ENCODE measurements at places on chromosomes 6 and 20.
A peak's percentile ranks its signal among the peaks of the same experiment; 100 is the strongest.

- DNase-seq = peak; percentile 23
Measured at GRCh38 chr6:2952557-2953095, 18.7 kb downstream of the SERPINB6 start.

- DNase-seq = no peak
Measured at GRCh38 chr6:125287718-125288117, 14.0 kb downstream of the HDDC2 start.

DNA sequence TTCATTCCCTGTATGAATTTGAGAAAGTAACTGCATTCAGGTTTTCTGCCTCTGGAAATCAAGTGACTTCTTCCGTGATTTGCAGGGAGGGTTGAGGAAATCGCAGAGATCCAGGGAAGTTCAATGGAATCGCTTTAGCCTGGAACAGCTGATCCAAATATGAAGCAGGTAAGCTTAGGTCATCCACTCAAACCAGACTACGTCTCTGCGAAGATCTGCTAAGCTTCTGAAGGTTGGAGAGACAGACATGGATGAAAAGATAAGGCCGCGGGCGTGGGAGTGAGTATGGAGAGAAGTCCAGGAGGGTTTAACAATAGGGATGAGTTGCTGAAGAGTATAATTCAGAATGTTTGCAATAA, 34.2 kb upstream of the BTN3A2 start:
- DNase-seq = peak; percentile 65

GRCh38 chr20:56995635-56996075, 270.8 kb downstream of the BMP7 start:
- peak; percentile 22 for DNase-seq

- no peak for DNase-seq
Measured at GRCh38 chr20:41111578-41111951, 25.8 kb upstream of the PLCG1 start.

DNA sequence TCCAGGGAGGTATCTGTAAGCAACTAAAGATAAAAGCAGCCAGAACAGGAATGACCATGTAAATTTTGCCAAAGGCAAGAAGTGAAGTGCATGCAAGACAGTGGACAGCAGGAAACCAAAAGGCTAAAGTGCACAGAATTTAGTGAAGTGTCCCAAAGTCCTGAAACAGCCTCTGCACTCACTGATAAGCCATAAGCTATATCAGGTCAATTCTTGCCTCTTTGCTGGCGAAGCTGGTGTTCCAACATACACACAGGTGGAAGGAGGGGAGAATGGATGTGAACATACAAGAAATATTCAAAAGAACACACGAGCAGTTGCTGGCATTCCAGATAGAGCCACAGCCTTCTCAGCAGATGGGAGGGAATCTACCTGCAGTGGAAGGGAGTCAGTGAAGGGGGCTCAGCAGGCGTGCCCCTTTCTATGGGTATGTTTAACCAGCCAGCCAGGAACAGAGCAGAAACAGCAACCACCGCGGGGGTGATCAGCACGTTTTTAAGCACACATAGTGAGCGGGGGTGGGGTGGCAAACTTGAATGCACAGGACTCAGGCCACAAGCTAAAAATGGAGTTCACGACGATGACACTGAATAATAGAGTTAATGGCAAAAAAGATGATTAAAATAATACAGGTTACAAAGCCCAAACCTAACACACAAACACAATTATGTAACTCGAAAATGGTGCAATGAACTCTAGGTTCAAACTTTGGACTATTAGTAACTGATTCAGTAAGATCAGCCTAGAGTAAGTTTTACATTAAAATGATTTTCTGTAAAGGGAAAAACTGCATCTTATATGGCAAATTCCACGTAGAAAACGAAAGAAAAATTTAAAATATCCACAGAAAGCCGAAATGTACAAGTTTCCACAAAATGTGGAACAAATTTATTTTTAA, 1.2 kb downstream of the ECI2 start:
- DNase-seq = no peak

DNA sequence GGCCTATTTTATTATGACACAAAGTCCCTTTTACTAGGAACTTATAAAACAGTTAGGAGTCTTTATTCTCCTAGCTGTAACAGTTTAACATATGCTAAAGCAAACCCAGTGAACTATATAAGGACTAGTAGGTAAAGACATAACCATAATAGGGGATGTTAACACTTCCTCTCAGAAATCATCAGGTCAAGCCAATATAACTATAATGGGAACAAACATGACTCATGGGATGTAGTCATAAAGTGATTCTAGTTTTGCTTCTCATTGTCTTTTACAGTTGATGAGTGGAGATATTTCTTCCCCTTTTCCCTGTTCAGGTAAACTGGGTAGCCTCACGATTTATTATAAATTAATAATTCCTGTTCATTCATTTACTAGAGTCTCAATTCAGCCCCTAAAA, 9.7 kb downstream of the PTCHD4 start:
- DNase-seq = no peak

DNA sequence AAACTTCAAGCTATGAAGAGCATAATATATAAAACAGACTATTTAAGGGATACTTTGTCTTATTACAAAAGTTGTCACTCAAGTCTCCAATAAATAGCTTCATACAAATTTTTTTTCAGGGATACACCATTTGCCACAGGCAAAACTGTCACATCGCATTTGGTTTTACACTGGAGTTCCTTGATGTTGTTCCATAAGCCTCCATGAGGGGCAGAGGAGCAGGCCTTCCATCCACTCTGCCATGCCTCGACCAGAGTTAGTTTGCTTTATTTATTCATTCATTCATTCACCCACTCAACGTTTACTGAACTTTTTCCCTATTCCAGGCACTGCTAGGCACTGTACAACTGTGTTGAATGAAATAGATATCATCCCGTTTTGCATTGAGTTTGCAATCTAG, 246.6 kb downstream of the PHF3 start:
- no peak for DNase-seq

- DNase-seq = no peak
Measured at GRCh38 chr6:143062551-143062950, 1.9 kb downstream of the AIG1 start.

DNA sequence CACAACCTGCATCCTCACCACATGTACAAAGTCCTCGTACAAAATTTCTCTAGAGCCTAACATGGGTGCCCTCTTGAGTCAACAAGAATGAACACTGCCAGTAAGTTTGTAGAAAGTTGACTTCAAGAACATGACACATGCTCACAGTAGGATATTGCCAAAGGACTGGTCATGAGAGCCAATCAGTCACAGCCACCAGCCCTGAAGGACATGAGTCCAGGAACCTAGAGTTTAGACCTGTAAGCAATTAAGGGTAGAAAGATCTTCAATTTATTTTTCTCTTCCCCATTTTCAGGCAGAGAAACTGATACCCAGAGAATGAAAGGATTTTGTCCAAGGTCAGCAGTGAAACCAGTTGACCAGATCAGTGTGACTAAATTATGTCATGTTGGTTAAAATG, 96.1 kb downstream of the MAFB start:
- no peak for DNase-seq

DNA sequence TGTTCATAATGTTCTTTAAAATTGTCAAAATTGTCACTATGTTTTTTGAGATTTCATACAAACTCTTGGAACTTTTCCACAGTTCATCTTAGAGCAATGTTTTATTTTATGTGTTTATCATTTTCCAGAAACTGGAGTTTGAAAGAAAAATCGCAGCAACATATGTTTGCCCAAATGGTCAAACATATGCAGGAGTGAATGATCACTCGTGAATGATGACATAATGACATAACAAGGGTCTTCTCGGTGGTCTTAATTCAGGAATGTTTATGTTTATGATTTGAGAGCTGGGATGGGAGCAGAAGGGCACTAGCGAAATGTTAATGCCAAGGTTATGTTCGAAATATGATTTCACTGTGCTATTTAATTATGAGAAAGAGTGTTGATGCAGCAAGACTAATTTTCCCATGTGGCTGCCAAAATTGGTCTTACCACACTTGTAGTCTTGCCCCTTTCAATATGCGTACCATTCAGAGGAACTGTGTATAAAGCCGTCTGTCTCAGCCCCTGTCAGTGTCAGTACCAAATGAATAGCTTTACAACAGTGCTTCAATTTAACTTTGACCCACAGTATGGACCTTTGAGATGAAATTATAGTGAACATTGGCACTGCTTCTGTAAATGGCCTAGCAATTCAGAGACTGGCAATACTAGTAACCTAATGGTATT, 152.3 kb downstream of the CARMIL1 start:
- DNase-seq = no peak

GRCh38 chr6:69988458-69989126, 122.2 kb downstream of the COL19A1 start:
- DNase-seq = no peak

DNA sequence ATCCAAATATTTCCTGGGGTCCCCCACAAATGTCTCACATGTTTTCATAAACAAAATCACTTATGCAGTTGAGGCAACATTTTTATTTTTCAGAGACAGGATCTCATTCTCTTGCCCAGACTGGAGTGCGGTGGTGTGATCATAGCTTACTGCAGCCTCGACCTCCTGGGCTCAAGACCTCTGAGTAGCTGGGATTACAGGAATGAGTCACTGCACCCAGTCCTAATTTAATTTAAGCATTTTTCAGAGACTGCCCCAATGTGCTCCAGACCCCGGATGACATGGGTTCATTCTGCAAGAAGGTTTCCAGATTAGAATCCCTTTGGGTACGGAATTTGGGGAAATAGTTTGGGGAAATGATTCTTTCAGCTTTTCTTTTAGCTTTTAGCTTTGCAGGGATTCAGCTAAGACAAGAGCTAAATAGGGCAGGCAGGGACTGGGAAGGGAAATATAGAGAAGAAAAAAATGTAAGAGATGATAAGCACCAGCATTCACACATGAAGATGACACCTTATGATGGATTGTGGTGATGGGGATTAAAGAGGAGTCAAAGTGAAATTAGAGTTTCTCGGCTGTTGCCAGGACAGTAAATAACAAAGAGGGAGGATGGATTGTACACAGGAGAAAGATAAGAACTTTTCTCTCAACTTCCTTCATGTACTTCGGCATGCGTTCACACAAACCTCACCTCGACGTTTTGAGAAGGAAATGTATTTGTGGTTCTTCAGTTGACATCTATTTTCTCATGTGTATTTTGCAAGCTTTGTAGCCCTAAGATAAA, 169.4 kb upstream of the TAB2 start:
- DNase-seq = no peak

DNA sequence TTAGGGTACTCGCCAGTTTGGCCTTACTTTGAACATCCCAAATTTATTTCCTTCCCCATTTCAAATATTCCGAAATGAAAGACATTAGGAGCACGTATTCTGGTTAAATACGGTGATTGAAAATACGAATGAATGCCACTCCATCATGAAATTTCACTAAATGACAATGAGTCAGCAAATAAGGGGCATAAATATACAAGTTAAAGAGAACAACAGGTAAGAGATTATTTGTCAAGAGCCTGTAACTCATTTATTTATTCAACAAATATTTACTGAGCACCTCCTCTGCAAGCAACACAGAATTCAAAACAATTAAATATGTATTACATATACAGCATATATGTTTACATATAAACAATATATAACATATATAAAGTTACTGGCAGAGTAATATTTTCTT, 44.8 kb downstream of the MYB start:
- DNase-seq = no peak

- DNase-seq = no peak
Measured at GRCh38 chr6:112441607-112442006, 94.5 kb downstream of the RFPL4B start.

DNA sequence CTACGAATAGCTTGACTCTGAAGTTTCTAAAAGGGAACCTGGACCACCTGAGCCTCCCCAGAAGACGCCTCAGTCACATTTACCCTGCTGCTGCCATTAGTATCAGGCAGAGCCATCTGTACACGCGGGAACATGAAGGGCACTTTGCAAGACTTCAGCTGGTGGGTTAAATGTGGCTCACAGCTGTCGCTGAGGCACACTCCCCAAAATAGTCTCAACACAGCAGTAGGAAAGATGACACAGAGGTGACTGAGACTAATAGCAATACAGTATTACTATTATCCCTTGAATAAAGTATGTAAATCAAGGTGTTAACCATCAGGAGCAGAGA, 29.0 kb downstream of the PSMB1 start:
- DNase-seq = no peak

DNA sequence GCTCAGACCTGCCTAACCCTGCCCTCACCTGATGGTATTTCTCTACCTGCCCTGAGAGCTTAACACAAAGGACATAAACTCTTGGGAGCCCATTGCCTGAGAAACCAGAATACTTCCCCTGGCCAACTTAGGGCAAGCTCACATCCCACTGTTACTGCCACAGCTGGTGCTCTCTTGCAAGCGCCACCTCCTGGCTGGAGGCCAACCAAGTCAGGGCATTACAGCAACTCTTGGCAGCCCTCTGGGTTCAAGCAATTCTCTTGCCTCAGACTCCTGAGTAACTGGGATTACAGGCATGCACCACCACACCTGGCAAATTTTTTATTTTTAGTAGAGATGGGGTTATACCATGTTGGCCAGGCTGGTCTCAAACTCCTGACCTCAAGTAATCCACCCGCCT, 70.1 kb downstream of the HECA start:
- DNase-seq = no peak

DNA sequence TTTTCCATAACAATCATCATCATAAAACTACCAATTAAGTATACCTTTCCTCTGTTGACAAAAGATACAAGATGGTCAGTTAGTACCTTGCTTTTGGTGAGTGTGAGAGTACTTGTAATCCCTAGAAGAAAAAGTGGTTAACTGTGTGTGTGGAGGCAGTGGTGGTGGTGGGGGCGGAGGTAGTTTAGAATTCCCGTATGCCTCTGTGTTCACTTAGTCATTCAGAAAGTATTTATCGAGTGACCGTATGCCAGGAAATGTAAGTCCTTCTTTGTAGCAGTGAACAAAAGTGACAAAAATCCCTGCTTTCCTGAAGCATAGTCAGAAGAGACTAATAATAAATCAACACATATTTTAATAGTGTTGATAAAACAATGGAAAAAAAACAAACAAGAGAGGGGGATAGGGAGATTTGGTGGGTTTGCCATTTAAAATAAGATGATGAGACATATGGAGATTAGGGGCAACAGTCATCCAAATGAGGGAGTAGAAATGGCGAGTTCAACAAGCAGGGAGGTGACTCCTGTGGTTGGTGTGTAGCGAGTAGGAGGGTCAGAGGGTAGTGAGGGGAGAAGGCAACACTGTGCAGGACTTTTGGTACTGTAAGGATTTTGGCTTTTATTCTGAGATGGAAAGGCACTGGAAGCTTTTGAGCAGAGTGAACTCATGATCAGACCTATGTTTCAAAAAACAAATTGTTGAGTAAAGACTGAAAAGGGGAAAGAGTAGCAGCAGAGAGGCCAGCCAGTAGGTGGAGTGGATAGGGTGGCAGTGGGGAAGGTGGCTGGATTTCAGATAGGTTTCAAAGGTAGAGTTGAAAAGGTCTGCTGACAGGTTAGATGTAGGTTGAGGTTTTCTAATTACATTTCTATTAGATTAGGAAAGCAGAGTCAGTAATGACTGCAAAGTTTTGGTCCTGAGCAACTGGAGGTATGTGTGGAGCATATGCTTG, 40.3 kb upstream of the SIM1 start:
- no peak for DNase-seq

GRCh38 chr6:133130863-133131262, 110.3 kb upstream of the EYA4 start:
- peak; percentile 6 for DNase-seq

GRCh38 chr6:162200041-162200440, 527.5 kb downstream of the PRKN start:
- no peak for DNase-seq
